Left colon (tissue), 2 donors: ENCODE measurements at places on chromosomes 3 and 15. TPM values are rescaled to one million over a fixed set of nuclear protein-coding genes. Genes with fewer than 3 reads are reported as not detected.

The WWTR1 gene
- 27.2 TPM for total RNA-seq

The ARPP21 gene
- total RNA-seq, result 0.14 TPM

DNA sequence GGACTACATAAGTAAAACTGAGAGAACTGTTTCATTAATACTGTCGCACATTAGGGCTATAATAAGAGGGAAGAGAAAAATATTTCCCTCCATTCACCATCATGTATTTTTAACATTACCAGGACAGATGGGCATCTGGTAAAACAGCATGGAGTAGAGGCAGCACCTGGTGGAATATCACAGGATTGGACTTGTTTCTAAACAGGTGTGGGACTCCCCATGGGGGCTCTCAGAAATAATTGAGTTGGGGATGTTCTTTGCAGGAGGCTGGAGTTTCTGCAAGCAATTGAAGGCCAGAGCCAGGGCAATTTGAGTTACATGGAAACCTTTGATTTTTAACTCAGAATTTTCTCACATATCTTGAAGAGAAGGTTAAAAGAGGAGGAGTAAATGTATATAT is 8.4 kb upstream of the MINDY2 start:
- DNase-seq, result no peak

- no peak for DNase-seq
These were observed 230.2 kb upstream of the CD96 start for GRCh38 chr3:111311709-111312235.

DNA sequence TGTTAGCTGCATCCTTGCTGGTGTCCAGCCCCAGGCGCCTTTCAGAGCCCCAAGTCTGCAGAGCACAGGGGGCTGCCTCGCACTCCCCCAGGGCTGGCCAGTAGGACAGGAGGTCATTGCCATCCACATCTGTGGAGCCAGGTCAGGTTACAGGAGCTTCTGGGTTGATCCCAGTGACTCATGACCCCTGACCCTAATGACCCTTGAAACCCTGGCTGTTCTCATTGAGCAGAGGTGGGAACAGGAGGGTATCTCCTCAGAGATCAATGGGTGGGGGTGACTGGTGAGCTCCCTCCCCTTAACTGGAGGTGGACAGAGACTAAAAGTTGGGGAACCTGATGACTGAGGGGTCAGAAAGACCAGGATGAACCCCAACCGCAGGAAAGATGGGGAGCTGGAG is 6.1 kb upstream of the SLC26A6 start:
- DNase-seq, result no peak

- DNase-seq, result no peak
These were observed 8.7 kb upstream of the MCCC1 start for GRCh38 chr3:183108001-183108449.
